ENCODE measurements at places on chromosomes 6 and 20.

DNA sequence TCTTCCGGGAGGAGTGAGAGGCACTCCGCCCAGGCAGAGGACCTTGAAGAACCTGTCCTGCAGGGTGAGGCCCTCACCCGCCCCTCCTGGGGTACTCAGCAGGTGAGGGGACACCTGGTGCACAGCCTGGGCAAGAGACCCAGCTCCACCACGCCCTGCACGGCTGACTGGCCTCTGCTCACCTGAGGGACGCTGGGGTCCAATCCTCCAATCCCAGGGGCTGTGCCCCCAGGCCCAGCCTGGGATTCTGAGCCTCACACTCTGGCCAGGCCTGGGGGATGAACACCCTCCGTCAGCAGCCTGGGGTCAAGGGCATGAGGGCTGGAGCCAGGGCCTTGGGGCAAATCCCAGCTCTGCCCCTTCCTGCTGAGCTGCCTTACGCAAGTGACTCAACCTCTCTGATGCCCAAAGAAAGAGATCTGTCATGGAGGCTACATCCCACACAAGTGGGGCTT lies 149.9 kb upstream of the PTPN1 start:
- H3K27ac ChIP-seq: no peak overlapping the region
- H3K4me3 ChIP-seq: no peak overlapping the region
- H3K36me3 ChIP-seq: no peaks in the 10 kb centered on the region
- peaks cover 88% of the 10 kb centered on the region for H3K4me1 ChIP-seq
- peaks cover 65% of the 10 kb centered on the region for H3K27me3 ChIP-seq

DNA sequence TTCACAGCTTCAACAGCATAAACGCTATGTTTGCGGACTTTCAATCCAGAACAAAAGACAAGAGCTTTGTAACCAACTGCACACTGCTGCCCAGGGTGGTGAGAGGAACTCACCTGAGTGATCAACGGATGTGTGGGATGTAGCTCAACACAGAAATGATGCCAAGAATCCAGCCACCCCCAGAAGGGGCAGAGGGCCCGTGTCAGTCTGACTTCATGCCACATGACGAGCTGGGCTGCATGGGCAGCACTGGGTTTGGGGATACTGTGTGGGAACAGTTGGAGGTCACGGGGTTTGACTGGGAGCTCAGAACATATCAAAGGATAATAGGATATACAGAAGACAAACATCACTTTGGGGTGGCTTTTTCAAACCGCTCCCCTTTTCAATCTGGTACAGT lies 79.4 kb upstream of the TRAF3IP2 start:
- no peak for DNase-seq
- peaks cover 5% of the 10 kb centered on the region for H3K36me3 ChIP-seq
- H3K27me3 ChIP-seq: no peaks in the 10 kb centered on the region
- no peak overlapping the region for H3K4me3 ChIP-seq
- no peak overlapping the region for H3K27ac ChIP-seq
- peaks cover 24% of the 10 kb centered on the region for H3K4me1 ChIP-seq

GRCh38 chr20:49768204-49769047 lies 44.2 kb upstream of the SLC9A8 start:
- no peak overlapping the region for H3K4me3 ChIP-seq
- H3K4me1 ChIP-seq: peaks cover 84% of the 10 kb centered on the region
- H3K27ac ChIP-seq: peak overlapping the region; percentile 85
- no peaks in the 10 kb centered on the region for H3K27me3 ChIP-seq
- DNase-seq: peak; percentile 100
- no peaks in the 10 kb centered on the region for H3K36me3 ChIP-seq

- peak overlapping the region; percentile 24 for H3K27ac ChIP-seq
- no peak for DNase-seq
- H3K36me3 ChIP-seq: no peaks in the 10 kb centered on the region
- no peak overlapping the region for H3K4me3 ChIP-seq
- H3K4me1 ChIP-seq: peaks cover 74% of the 10 kb centered on the region
Observed at GRCh38 chr6:111602481-111603011, 3.1 kb downstream of the TRAF3IP2 start.

DNA sequence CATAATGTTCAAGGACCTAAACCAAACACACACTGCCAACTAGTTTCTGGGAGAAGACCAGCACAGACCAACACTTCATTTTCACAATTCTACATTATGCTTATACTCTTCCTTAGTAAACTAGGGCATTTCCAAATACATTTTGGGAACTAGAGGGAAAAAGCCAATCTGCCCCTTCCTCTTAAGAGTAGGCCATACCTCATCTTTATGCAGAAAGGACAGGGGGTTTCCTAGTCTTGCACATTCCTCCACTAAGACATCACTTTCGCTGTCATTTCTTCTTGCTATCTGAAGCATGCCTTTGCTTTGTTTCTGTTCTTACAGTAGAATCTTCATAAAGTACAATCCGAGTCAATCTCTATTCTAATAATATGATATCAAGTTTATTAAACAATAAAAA lies 105.7 kb downstream of the SMLR1 start:
- H3K27ac ChIP-seq: peak overlapping the region; percentile 73
- H3K4me1 ChIP-seq: peaks cover 67% of the 10 kb centered on the region
- H3K36me3 ChIP-seq: 0 out of 2 replicates have a peak, but pooled peaks cover 1% of the 10 kb centered on the region
- peak overlapping the region; percentile 34 for H3K4me3 ChIP-seq
- H3K27me3 ChIP-seq: no peaks in the 10 kb centered on the region
- DNase-seq: no peak

GRCh38 chr6:34146801-34147592 lies 1.1 kb upstream of the GRM4 start:
- no peaks in the 10 kb centered on the region for H3K36me3 ChIP-seq
- no peak overlapping the region for H3K4me3 ChIP-seq
- no peak for DNase-seq

DNA sequence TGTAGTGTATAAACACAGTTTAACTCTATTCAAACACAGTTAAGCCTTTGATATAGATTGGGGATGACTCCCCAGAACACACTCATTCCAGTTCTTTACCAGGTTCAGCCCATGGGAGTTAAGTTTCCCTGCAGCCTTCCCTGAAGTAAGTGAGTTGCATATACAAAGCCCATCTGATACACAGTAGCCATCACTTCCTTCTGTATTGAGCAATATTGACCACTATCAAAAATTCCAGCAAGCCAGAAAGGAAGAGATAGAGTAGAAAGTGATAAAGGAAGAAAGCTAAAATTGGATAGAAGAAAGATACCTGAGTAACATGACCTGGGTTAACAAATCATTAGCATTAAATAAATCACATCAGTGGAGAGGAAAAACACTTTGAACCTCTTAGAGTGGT lies 34.6 kb downstream of the DEFB114 start:
- no peaks in the 10 kb centered on the region for H3K4me1 ChIP-seq
- no peaks in the 10 kb centered on the region for H3K27me3 ChIP-seq
- H3K36me3 ChIP-seq: no peaks in the 10 kb centered on the region
- H3K27ac ChIP-seq: no peak overlapping the region
- H3K4me3 ChIP-seq: no peak overlapping the region
- DNase-seq: no peak

DNA sequence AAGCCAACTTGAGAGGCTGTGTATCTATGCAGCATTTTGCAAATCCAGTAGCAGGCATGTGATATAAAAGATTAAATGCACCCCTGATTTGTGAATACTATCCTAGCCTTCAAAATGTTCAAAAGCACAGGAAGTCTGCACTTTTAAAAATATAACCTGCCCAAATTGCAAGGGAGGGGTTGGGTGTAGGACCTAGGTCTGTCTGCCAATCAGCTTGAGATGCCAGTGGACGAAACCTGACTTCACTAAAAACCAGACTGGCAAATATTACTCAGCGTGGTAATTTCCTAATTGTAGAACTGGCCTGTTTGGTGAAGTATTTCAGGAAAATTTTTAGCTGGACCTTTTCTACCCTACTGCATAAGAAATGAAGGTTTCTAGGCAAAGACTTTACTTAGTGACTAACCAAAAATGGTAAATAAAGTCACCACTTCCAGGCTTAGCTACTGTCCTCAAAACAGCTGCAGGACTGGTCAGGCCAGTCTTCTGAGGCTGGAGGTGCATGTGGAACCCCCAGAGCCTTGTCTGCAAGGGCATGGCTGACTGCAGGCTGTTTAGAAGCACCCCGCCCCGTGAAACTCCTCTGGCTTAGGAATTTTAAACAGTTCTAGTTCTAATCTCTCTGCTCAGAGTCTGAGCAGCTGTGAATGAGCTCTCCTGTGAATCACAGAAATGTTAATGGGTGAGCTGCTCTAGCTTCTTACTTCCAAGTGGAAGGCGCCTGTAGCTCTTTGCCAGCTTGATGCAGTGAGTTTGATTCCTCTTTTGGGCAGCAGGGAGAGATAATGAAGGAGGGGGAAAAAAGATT lies 104.4 kb upstream of the ESR1 start:
- no peak for DNase-seq
- no peaks in the 10 kb centered on the region for H3K36me3 ChIP-seq
- H3K27me3 ChIP-seq: no peaks in the 10 kb centered on the region
- peaks cover 18% of the 10 kb centered on the region for H3K4me1 ChIP-seq
- H3K4me3 ChIP-seq: no peak overlapping the region

DNA sequence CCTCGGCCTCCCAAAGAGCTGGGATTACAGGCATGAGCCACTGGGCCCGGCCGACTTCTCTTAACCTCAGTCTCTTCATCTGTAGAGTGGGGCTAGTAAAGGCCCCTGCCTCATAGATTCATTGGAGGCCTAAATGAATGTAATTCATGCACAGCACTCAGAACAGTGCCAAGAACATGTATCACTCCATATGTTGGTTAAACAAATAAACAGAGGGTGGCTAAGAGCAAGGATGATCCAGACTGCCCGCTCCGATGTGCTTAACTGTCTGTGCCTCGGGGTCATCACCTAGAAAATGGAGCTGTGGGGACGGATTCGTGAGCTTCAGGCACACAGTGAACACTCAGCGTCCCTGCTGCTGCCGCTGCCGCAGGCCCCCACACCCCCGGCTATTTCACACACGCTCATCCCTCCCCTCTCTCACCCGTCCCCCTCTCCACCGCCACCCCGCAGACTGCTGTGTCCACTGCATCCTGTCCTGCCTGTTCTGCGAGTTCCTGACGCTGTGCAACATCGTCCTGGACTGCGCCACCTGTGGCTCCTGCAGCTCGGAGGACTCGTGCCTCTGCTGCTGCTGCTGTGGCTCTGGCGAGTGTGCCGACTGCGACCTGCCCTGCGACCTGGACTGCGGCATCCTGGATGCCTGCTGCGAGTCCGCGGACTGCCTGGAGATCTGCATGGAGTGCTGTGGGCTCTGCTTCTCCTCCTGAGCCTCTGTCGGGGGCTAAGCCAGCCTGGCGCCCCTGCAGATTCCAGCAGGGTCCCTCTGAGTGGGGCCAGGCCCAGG lies 14.8 kb downstream of the MDFI start:
- H3K36me3 ChIP-seq: no peaks in the 10 kb centered on the region
- H3K27ac ChIP-seq: no peak overlapping the region
- H3K4me1 ChIP-seq: peaks cover 24% of the 10 kb centered on the region
- H3K27me3 ChIP-seq: no peaks in the 10 kb centered on the region
- DNase-seq: no peak

- H3K4me3 ChIP-seq: no peak overlapping the region
- no peak for DNase-seq
- H3K27ac ChIP-seq: no peak overlapping the region
- H3K36me3 ChIP-seq: peaks cover 82% of the 10 kb centered on the region
- no peaks in the 10 kb centered on the region for H3K4me1 ChIP-seq
Observed at GRCh38 chr6:142443532-142443931, 141.7 kb downstream of the ADGRG6 start.

DNA sequence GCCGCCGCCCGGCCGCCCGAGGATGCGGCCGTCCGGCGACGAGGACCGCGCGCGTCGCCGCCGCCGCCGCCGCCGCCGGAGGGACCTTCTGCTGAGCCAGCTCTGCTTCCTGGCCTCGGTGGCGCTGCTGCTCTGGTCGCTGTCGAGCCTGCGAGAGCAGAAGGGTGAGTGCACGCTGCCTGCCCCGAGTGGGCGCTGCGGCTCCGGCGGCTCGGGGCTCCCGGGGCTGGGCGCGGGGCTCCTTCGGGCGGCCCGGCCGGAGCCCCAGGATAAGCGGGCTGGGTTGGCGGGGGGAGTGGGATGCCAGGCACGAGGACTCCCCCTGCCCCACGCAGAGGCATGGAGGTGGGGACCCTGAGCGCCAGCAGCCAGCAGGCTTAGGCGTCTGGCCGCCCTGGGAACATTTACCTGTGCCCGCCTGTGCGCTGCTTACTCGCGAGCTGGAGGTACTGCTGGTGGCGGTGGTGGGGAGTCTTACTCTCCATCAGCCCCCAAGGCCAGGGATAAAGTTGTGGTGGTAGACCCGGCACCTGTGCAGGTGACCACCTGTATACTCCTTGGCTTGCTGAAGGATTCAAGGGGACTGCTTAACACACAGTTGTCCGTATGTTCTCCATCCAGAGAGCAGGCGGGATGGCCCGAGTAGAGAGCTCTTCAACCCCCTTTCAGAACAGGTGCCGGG lies 520 bp downstream of the SLC24A3 start:
- DNase-seq: peak; percentile 23
- H3K4me1 ChIP-seq: no peaks in the 10 kb centered on the region
- no peaks in the 10 kb centered on the region for H3K36me3 ChIP-seq
- H3K27ac ChIP-seq: no peak overlapping the region
- H3K27me3 ChIP-seq: peaks cover 55% of the 10 kb centered on the region

All from HepG2 (cell line).